ENCODE measurements at places on chromosomes 5 and 9.

DNA sequence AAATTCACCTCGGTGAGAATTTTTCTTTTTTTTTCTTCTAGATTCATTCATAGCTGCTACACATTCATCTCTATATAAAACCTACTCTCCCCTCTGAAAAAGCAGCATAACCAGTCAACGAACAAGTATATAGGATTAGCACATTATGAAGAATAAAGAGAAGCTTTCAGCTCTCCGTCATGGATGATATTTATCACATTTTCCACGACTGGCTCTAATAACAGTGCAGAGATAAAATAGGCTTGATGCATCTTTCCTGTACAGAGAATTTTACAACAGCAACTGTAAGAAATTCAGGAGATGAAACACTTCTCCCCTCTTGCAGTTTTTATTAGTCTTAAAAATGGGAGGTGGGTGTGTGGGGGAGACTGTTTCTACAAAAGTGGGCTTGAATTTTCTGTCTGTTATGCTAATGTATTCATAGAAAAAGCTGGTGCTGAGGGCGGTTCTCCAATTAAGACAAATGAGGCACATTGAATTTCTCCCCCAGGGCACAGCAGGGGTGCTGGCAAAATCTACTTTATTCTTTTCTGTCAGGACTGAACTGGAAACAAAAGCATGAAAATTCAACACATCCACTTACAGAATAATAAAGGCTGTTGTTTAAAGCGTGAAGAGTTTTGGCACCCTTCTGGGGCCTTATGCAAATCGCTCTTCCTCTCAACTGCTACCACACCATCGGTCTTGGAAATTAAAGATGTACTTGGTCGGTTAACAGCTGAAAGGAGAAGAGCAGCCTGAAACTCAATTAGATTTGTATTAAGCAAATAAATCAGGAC, 233.9 kb upstream of the ZNF608 start:
- DNase-seq: no peak

DNA sequence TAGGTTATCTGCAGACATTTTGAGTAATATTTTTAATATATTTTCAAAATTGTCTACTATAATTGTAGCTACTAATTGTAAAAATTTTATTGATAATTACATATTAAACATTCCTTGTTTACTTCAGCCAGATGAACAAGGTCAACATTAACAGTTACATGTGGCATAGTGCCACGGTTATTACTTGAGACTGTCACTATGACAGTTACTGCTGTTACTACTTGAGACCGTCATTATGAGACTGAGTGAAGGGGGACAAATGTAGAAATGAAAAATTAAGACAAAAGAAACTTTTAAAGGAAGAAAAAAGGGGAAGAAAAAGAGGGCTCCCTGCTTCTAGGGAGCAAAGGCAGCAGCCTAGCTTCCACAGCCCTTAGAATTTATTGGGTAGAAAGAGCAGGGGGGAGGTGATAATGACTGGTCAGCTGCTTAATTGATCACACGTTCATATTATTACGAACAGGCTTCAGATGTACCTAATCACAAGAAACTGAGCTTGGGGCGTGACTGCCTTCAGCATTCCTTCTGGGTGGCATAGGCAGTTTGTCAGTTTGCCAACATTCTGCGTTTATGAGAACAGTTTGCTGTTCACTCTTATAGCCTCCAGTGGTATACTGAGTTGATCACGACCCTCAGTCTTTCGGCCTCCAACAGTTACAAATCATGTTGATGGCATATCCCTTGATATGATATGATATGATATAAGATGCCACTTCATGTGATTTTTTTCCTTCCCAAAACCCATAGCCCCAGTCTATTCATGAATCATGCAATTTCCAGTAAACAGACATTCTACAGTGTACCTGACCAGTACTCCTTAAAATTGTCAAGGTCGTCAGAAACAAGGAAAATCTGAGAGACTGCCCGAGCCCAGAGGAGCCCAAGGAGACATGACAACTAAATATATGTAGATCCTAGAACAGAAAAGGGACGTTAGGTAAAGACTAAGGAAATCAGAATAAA, 13.1 kb downstream of the MARCHF6 start:
- DNase-seq: peak; percentile 59

DNA sequence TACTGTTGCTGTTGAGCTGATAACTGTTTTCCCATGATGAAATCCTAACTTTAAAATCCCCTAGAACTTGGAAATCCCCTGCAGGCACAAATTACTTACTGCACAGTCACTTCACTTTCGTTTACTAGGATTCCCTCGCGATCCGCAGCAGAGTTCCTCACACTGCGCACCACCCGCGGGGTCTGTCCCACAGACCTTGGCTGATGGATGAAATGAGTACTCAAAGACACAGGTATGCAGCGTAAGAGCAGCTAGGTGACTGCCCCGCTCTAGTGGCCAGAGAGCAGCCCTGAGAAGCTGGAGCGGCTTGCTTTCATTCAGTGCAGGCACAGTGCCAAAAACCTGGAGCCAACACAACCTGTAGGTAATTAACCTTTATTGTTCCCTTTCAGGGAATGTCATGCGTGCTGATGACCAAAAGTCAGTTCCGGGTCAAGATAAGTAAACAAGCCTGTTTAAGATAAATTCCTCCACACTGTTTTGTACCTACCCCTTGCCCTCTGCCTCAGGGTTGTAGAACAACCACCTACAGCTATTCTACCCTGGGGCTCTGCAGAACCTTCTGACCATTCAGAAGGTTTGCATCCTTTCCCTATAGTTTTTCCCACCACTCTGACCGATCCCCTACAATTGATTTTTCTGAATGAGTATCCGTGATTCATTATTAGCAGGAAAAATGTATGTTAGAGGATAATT, 191.2 kb downstream of the CDH9 start:
- DNase-seq: no peak

GRCh38 chr9:37029776-37030610, 4.1 kb downstream of the PAX5 start:
- no peak for DNase-seq

- peak; percentile 25 for DNase-seq
Observed at GRCh38 chr9:16625161-16625631, 245.3 kb downstream of the BNC2 start.

GRCh38 chr9:129489838-129490582, 130.9 kb downstream of the C9orf50 start:
- DNase-seq: peak; percentile 49

GRCh38 chr5:151038801-151039238, 18.4 kb downstream of the GPX3 start:
- no peak for DNase-seq

DNA sequence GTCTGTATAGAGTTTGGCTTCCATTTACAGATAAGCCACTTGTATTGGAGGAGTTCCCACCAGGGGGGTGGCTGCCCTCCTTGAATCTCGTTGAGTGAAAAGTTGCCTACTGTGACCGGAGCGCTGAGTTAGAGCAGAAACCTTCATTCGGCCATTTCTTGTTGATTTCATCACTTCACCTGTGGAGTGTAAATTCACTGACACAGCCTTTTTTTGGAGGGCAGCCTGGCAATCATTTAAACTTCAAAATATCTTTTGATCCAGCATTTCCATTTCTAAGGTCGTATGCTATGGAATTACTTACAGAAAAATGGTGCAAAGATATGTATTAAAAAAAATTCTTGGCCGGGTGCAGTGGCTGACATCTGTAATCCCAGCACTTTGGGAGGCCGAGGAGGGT, 40.8 kb downstream of the PRRC2B start:
- DNase-seq: no peak

All from fibroblast of upper back skin (primary cell).